ENCODE measurements at places on chromosomes 11 and 22. TPM values are rescaled to one million over a fixed set of nuclear protein-coding genes. Genes with fewer than 3 reads are reported as not detected.

Gene TENM4
- total RNA-seq, result 0.31 TPM

Gene CNGA4
- total RNA-seq, result 0.23 TPM

Gene APOA5
- not detected for total RNA-seq

DNA sequence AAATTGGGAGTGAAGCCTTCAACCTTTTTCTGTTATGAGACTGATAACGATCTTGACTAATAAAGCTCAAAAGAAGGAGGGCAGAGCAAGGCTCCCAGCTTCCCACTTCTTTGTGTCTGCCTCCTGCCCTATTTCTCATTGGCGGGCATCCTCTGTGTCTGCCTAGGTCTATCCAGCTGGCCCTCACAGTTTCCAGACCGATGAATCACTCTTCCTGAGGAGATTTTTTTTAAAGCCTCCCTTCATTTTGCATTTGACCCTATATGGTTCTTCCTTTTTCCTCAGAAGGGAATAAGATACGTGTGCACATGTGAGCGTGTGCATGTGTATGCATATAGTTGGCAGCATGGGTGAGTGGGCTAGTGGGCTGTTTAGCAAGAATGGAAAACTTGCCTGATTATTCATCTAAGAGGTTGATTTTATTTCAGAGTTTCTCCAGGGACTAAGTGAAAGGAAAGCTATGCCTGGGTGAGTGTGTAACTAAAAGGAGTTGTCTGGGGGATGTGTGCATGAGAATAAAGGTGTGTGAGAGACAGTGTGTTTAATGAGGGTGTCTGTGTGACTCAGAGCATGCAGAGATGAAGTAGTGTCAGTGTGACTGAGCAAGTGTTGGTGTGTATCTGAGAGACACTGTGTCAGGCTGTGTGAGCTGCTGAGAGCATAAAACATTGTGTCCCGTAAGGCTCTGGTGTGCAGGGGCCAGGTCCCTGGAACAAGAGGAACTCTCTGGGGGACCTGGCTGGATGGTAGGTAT lies 12.2 kb downstream of the PHLDB1 start:
- H3K27ac ChIP-seq, result peak overlapping the region; percentile 49
- H3K4me3 ChIP-seq, result peak overlapping the region; percentile 59
- no peak for DNase-seq
- peaks cover 16% of the 10 kb centered on the region for H3K4me1 ChIP-seq
- H3K27me3 ChIP-seq, result peaks cover 37% of the 10 kb centered on the region

GRCh38 chr11:45887587-45887986 lies 2.1 kb downstream of the MAPK8IP1 start:
- peaks cover 3% of the 10 kb centered on the region for H3K36me3 ChIP-seq
- peak overlapping the region; percentile 65 for H3K4me3 ChIP-seq
- H3K27ac ChIP-seq, result peak overlapping the region; percentile 47
- DNase-seq, result no peak
- peaks cover 9% of the 10 kb centered on the region for H3K27me3 ChIP-seq
- peaks cover 8% of the 10 kb centered on the region for H3K4me1 ChIP-seq

- H3K4me3 ChIP-seq, result peak overlapping the region; percentile 94
- peak overlapping the region; percentile 97 for H3K27ac ChIP-seq
- H3K27me3 ChIP-seq, result no peaks in the 10 kb centered on the region
These were observed 886 bp downstream of the PITPNM1 start for GRCh38 chr11:67504005-67504949.

- H3K4me3 ChIP-seq, result peak overlapping the region; percentile 98
- no peak for DNase-seq
- peaks cover 22% of the 10 kb centered on the region for H3K36me3 ChIP-seq
- H3K27me3 ChIP-seq, result no peaks in the 10 kb centered on the region
- peaks cover 57% of the 10 kb centered on the region for H3K4me1 ChIP-seq
These were observed 884 bp downstream of the IL10RA start for GRCh38 chr11:117986981-117987574.

- peaks cover 16% of the 10 kb centered on the region for H3K4me1 ChIP-seq
- no peak for DNase-seq
- H3K27me3 ChIP-seq, result peaks cover 37% of the 10 kb centered on the region
- peaks cover 5% of the 10 kb centered on the region for H3K36me3 ChIP-seq
- H3K27ac ChIP-seq, result no peak overlapping the region
- H3K4me3 ChIP-seq, result peak overlapping the region; percentile 85
These were observed 13.8 kb downstream of the PHLDB1 start for GRCh38 chr11:118621071-118621783.

Gene TRIM6
- total RNA-seq, result not detected

DNA sequence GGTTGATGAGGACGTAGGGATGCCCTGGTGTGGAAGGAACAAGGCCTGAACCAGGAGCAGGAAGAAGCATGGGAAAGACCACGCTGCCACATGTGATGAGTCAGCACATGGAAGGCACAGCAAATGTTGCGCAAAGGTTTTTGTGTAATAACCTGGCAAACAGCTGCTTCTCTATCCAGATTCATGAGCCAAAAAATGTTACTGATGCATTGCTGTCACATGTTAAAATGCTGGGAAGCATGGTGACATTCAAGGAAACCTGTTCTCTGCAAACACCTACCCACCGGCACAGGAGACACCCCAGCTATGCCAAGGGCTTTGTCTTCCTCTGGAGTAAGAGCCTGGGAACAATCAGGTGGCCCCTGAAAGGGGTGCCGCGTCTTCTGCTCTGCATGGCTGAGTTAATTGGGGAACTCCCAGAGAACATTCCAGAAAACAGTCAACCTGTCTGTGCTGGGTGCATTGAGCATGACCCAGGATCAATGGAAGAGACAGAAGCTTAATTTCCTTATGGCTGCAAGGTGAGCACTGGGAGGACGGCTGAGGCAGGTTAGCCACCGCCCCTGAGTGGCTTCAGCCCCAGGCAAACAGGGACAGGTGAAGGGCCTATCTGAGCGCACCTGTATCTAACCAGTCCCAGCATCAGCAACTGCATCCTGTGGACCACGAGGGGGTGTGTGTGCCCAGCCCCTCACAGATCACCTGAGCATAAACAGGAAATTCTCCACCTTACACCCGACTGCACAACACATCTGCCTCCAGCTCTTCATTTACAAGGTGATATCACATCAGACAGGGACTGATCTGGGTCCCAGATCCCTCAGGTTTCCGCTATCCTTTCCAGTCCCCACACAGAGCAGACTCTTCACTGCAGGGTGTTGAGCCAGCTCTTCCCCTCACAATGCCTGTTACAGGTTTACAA lies 108.4 kb downstream of the GGTLC2 start:
- H3K27me3 ChIP-seq, result no peaks in the 10 kb centered on the region
- peak overlapping the region; percentile 94 for H3K27ac ChIP-seq
- no peaks in the 10 kb centered on the region for H3K36me3 ChIP-seq
- peaks cover 15% of the 10 kb centered on the region for H3K4me1 ChIP-seq
- no peak for DNase-seq
- peak overlapping the region; percentile 7 for H3K4me3 ChIP-seq
